ENCODE measurements at places on chromosomes 3 and 15. TPM values are rescaled to one million over a fixed set of nuclear protein-coding genes. Genes with fewer than 3 reads are reported as not detected.

Gene GPR149
- total RNA-seq = not detected

Gene COLQ
- total RNA-seq = 0.25 TPM

Gene MEIS2
- total RNA-seq = 6.7 TPM

Gene INSYN1
- total RNA-seq = 3.2 TPM

Gene CD80
- total RNA-seq = 0.03 TPM

Gene DOCK3
- total RNA-seq = 0.38 TPM

Gene PLCH1
- total RNA-seq = 0.92 TPM

Gene A4GNT
- total RNA-seq = not detected

Gene DNAH12
- total RNA-seq = 0.09 TPM

Gene TYRO3
- total RNA-seq = 18.2 TPM

Gene ARGFX
- not detected for total RNA-seq

Gene HRG
- total RNA-seq = not detected

Gene CEP70
- 10.1 TPM for total RNA-seq

Gene HYKK
- 5.8 TPM for total RNA-seq

Gene TLR9
- not detected for total RNA-seq

Gene SV2B
- total RNA-seq = 0.13 TPM

Gene SAMD7
- not detected for total RNA-seq

Gene RNU5B-1
- not detected for total RNA-seq

Gene GOLGA6L7
- total RNA-seq = not detected

Gene ATP8B4
- total RNA-seq = 1.0 TPM

Gene FOXL2NB
- total RNA-seq = 1.0 TPM

Gene LIPH
- 4.3 TPM for total RNA-seq

Gene AADACL2
- not detected for total RNA-seq

Gene SEMA6D
- total RNA-seq = not detected

Gene RAB6B
- 2.6 TPM for total RNA-seq

Gene FMN1
- total RNA-seq = 0.46 TPM

Gene SCN5A
- total RNA-seq = 0.89 TPM

Gene SACM1L
- 15.6 TPM for total RNA-seq

Gene TIMMDC1
- total RNA-seq = 80.8 TPM

Gene IGSF10
- 0.32 TPM for total RNA-seq

Gene BFSP2
- not detected for total RNA-seq

Gene MPI
- total RNA-seq = 33.9 TPM

Gene PRSS50
- not detected for total RNA-seq

Gene RASGRF1
- 0.13 TPM for total RNA-seq

Gene GNB4
- 17.2 TPM for total RNA-seq

Gene FHIT
- total RNA-seq = 0.75 TPM

Gene P3H2
- 43.4 TPM for total RNA-seq

Gene GANC
- 5.1 TPM for total RNA-seq

Gene KCNMB3
- 1.4 TPM for total RNA-seq

Gene PPM1L
- 0.46 TPM for total RNA-seq

Gene GOLGA8S
- 0.14 TPM for total RNA-seq

Gene TUSC2
- total RNA-seq = 35.5 TPM

Gene ZNF620
- total RNA-seq = 1.8 TPM

Gene GPR27
- 3.3 TPM for total RNA-seq

Gene MOBP
- 0.02 TPM for total RNA-seq

Gene GOLGA6L25
- total RNA-seq = not detected

Gene KCNAB1
- total RNA-seq = not detected

Measured in A549 treated with AZD2906 at 1 μM for 4 hours (cell line).